HTR-8/SVneo (cell line): ENCODE measurements at places on chromosomes 16 and 17.

GRCh38 chr17:1905190-1905913 is 75.5 kb downstream of the RPA1 start:
- no peak for DNase-seq

- no peak for DNase-seq
Measured at GRCh38 chr17:28053725-28054124, 11.2 kb downstream of the NLK start.

GRCh38 chr17:74584292-74585060 is 7.6 kb downstream of the CD300LD start:
- no peak for DNase-seq

- no peak for DNase-seq
Measured at GRCh38 chr17:33112763-33113162, 121.1 kb downstream of the SPACA3 start.

DNA sequence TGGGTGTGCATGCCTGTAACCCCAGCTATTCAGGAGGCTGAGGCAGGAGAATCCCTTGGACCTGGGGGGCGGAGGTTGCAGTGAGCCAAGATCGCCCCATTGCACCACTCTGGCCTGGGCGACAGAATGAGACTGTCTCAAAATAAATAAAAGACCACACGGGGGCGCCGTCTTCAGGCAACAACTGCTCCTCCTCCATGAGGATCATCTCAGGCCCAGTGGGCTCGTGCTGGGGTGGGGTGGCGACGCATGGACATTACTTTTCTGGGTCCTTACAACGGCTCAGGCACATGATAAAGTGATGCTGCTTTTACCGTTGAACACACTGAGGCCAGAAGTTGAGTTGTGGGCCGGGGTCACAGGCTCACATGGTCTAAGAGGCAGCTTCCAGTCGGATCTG is 56.2 kb downstream of the PRMT7 start:
- peak; percentile 64 for DNase-seq

- DNase-seq = no peak
Measured at GRCh38 chr17:18921912-18922451, 30.0 kb upstream of the SLC5A10 start.
